Left ventricle myocardium superior (tissue), 1 donor: ENCODE measurements at places on chromosomes 7 and 10.

- DNase-seq = peak; percentile 84
Measured at GRCh38 chr7:132251327-132251659, 325.0 kb downstream of the PLXNA4 start.

- no peak for DNase-seq
Measured at GRCh38 chr7:98078197-98078870, 28.3 kb upstream of the LMTK2 start.

DNA sequence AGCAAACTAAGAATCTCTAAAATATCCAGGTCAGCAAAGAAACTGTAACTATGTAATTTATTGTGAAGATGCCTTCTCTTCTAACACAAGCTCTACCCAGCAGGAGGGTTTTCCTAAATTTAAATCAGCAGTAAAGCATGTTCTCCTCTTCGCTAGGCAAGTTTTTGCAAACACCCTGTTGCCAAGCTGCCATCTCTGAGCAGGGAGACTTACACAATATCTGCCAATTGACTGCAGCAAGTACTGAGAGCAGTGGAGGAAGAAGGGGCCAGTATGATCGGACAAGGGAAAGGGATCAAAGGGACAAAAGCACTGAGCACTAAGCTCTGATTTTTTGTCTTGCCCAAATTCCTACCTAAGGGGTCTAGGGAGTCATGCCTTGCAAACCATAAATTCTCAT lies 16.0 kb upstream of the LANCL2 start:
- no peak for DNase-seq

GRCh38 chr7:116525298-116525912 lies 569 bp downstream of the CAV1 start:
- peak; percentile 76 for DNase-seq

DNA sequence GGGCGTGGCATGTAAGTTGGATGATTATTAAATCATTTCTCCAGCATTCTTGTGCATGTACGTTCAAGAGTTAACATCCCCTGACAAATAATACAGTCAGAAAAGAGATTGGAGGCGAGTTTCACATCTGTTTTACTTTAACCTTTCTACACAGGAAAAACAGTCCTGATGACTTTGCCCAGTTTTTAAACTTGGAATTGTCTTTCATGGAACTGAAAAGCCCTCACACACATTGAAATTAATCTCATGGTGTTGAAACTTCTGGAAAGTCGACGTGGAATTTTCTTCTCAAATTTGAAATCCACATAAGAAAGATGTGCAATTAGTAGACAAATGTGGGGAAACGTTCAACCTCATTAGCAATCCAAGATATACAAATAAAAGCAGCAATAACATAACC lies 31.2 kb upstream of the ZNF438 start:
- DNase-seq = no peak

GRCh38 chr10:103231047-103231551 lies 14.6 kb upstream of the RPEL1 start:
- no peak for DNase-seq

- no peak for DNase-seq
Measured at GRCh38 chr10:14705548-14706230, 69.0 kb downstream of the FAM107B start.

GRCh38 chr7:54245020-54245419 lies 297.2 kb upstream of the VSTM2A start:
- no peak for DNase-seq
